ENCODE measurements at places on chromosomes 2 and 18.

DNA sequence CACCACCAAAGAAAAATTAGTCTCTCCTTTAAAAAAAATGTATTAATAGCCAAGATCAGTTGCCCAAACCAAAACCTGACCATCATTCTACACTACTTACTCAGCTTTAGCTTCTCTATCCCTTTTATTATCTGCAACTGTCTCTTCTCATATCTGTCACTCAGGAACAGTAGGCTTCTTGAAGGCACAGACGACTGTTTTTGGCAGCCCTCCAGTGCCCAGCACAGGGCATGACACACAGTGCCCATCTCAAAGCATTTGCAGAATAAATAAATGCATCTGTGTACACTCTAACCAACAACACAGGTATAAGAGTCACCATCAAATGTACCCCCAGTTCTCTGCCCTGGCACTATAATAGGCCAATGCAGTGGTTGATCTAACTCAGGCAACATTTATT is 117.2 kb downstream of the UXS1 start:
- DNase-seq, result no peak

GRCh38 chr2:239871481-239872435 is 153.4 kb downstream of the NDUFA10 start:
- no peak for DNase-seq

GRCh38 chr18:76822506-76823160 is at the start of gene ZNF236:
Gene ZNF236 (plus strand): TSS chr18:76822557. CDS start chr18:76822608, 51 bp downstream.
- DNase-seq, result no peak

DNA sequence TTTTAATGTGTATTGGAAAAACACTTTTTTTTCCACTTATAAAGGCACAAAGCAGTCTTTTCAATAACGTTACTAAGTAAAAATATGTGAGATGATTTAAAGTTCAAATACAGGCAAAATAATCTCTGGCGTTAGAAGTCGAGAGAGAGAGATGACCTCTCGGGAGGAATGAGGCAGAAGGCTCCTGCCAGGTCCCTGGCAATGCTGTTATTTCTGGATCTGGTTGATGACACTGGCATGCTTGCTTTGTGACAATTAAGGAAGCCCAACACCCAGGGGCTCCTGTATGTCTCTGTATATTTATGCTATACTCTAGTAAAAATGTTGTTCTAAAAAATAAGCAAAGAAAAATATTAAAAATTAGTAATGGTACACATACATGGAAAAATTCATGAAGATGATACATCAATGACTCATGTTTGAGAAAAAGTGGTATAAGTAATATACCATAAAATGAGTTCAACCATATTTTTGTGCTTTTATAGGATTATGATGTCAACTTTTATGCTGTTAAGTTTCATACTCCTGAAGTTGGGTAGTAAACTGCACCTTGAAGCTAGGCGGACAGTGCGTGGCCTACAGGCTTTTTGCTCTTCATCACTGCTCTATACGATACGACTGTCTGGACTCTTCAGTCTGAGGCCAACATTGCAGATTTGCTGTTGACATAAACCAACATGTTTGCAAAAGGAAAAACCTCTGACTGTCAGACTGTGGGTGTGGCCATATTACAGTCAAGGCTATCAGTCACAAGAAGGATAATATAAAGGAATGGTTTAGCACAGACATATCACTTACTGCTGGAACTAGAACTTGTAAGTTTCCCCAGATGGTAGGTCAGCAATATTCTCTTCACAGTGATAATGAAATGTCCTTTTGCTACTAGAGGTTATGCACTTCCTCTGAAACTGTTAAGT is 19.8 kb downstream of the VPS4B start:
- DNase-seq, result no peak

DNA sequence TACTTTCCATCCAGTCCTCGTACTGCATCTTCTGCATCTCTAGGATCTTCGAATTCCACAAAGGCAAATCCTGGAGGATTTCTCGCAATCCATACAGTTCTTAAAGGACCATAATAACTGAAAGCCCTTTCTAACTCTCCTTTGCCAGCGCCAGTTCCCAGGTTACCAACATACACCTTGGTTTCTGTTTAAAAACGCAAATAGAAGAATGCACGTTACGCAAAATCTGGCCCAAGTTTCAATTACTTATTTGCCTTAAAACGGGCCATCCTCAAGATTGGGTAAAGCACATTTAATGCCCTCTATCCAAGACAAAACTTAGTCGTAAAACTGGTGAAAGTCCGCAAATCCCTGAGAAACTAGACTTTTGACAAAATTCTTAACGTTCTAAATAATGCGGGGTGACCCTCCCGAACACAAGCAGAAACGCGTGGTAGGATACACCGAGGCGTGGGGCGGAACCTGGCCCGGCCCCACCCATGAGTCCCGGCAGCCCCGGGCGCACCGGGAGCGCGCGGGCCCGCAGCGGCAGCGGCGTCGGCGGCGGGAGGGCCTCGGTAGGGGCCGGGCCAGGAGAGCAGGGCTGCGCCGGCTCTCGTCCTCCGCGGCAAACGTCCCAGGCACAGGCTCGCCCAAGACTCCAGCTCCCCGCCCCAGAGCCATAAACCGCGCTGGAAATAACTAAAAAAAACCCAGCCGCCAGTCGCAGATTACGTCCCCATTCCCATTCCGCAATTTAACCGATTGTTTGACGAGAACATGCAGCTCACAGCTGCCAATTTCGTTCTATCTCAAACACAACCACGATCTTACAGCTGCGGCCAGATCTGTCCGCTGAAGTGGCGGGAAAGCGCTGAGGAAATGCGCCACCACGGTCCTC is 910 bp downstream of the SRSF7 start:
- no peak for DNase-seq

GRCh38 chr2:54757500-54757899 is 34.0 kb downstream of the EML6 start:
- DNase-seq, result peak; percentile 56

- DNase-seq, result no peak
Observed at GRCh38 chr2:47336259-47337238, 66.4 kb upstream of the MSH2 start.

- DNase-seq, result no peak
Observed at GRCh38 chr2:63053889-63054602, 3.4 kb downstream of the OTX1 start.

DNA sequence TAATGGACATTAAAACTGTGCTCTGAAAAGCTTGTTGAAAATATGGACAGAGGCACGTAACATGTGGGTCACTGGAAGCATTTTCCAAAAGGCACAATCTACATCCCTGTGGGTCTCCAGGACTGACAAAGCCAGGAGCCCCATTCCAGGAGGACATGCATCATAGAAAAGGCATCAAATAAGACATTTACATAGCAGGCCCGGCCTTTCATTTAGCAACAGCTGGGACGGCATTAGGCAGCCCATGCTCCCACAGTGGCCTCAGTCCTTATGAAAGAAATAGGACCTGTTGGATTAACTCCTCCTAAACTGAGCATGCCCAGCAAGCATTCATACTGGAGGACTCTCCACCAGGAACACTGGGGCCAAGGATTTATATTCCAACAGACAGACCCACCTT is 72.2 kb downstream of the TWIST2 start:
- no peak for DNase-seq

DNA sequence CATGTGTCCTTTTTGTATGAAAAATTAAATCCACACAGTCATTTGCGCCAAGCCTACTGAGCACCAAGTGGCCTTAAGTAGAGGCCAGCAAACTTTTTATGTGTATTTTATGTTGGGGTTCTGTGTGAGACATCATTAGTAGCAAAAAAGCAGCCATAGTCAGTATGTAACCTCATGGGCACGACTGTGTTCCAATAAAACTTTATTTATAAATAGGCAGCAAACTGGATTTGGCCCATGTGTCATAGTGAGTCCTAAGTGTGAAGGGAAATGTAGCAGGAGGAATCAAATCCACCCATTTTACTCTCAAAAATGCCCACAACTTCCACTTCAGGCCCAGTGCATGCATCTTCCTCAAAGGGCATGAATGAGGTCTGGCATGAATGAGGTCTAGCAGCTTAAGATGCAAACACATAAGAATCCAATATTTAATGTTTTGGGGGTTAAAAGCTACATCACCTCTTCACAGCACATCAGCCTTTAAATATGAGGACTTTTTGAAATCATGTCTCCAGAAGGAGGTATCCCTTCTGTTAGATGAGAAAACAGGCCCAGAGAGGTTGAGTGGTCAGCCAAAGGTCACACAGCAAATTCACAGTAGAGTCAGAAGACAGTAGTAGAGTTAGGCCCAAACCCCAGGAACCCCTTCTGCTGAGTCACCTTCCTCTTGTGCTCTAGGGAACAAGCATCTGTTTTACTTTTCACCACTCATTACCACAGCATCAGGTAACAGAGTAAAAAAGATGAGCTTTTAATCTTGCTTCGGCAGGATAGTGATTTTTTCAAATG is 45.6 kb downstream of the MREG start:
- no peak for DNase-seq

DNA sequence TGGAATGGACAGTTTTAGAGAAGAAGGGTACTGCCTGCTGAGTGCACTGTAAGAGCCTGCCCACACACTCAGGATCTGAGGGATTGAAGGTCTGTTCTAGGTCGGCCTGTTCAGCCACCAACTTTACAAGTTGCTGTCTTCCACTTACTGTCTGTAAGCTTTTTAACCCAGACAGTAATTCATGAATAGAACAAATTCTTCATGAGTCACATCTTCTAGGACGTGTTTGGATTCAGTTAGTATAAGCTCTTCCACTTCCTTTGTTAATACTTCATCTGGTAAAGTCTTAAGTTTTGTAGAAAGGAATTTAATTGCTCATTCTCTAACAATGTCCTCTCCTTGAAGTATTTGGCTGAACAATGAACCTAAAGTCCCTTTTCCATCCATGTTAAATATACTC is 74.6 kb downstream of the PDE11A start:
- peak; percentile 59 for DNase-seq

- DNase-seq, result no peak
Observed at GRCh38 chr2:236177604-236177966, 9.4 kb upstream of the GBX2 start.

- no peak for DNase-seq
Observed at GRCh38 chr18:32891130-32891529, 118.3 kb upstream of the KLHL14 start.

GRCh38 chr2:73290049-73290839 is 3.1 kb downstream of the EGR4 start:
- DNase-seq, result peak; percentile 59

GRCh38 chr18:59219672-59220163 is at the start of gene GRP:
Gene GRP (plus strand): TSS chr18:59220158. CDS start chr18:59220266, 108 bp downstream.
- DNase-seq, result no peak

DNA sequence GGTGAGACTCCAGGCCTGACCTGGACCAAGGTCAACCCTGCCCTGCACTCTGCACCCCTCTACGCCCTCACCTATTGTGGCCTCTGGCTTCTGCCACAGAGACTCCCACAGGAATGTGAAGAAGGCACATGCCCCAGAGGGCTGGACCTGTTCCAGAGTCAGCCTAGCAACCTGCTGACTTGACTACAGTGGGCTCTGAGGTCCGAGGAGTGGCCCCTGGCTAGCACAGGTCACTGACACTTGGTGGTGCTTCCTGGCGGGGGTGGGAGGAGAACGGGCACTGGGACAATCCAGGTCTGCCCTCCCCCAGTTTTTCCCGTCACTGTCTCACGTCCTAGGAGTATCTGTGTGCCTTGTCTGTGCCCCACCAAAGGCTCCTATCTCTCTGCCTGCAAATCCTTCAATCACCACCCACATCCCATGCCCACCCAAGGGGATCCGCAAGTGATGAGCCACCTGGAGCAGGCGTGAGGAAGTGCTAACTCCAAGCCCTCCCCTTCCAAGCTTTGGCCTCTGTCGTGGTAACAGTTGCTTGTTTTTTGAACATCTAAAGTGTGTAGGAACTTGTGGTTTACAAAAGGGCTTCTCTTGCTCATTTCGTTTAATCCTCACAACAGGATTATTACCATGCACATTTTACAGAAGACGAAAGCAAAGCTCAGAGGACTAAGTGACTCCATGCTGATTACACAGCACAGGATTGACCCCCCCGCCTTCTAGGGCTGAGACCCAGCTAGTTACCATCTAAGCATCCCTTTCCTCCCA is 86.2 kb downstream of the MCFD2 start:
- no peak for DNase-seq

GRCh38 chr18:31596081-31596872 is 4.6 kb downstream of the TTR start:
- no peak for DNase-seq

DNA sequence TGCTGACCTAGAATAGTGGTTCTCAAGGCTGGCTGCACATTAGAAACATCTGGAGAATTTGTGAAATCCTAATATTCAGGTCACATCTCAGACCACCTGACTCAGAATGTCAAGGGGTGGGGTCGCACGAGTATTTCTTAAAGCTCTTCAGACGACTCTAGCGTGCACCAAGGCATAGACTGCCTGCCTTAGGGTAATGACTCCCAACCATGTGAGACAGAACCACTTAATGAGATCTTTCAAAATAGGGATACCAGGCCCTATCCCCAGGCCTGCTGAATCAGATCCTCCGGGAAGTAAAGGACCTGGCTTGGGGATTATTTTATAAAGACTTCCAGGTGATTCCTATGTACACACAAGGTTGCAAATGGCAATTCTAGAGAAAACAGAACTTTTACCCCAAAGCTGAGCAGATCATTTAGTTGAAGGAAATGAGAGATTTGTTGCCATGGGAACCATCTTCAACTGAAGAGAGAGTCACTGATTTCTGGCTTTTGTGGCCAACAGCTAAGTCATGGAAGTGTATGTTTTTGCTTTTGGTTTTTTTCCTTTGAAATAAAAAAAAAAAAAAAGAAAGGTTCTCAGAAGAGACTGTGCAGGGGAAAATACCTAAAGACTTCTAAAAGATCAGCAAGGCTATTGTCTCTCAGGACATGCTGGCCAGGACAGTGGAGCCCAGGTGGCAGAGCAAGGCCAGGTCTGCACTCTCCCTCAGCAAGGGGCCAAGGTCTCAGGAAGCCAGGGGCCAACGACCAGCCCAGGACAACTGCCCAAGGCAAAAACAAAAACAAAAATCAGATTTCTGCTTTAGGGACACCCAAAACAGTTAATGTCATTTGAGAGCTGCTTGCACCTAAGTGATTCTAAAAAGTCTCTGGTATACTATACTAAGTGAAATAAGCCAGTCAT is 15.3 kb upstream of the LOXHD1 start:
- DNase-seq, result no peak

GRCh38 chr2:62939735-62940491 is 110.7 kb upstream of the OTX1 start:
- peak; percentile 92 for DNase-seq

- DNase-seq, result no peak
Observed at GRCh38 chr2:227324642-227324994, 433 bp upstream of the MFF start.

DNA sequence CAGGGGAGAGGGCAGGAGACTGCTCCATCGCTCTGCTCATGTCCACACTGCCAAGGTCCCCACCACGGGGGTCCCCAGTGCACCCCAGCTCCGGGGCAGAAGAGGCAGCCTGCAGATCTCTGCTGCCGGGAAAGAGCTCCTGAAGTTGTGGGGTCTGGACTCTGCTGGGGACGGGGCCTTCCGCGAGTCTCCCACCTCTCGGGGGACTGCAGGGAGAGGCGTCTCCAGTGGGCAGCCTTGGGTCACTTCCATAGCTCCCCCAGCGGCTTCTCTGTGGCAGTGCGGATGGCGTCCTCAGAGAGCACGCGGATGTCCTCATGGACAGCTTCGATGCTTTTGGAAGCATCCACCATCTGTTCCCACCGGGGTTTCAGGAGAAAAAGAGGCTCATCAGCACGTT is 10.7 kb downstream of the DTYMK start:
- no peak for DNase-seq

Measured in bronchial epithelial cell (primary cell).